ENCODE measurements at places on chromosomes 12 and 14.

DNA sequence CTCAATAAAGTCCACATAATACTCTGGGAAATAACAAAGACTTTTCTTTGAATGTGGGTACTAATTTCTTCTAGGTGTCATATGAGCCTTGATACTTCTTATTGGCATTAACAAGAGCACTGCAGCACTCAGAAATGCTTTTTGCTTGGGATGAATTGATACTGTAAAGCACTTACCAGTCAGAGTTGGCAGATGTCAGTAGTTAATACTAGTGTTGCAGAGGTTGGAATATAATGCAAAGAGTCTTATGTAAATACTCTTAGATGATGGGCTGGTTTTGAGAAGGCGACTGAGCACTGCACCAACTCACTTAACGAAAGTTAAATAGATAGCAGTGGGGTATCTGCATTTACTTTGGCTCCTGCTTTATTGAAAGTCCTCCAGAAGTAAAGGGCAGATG lies 25.6 kb upstream of the MBIP start:
- no peak for DNase-seq

DNA sequence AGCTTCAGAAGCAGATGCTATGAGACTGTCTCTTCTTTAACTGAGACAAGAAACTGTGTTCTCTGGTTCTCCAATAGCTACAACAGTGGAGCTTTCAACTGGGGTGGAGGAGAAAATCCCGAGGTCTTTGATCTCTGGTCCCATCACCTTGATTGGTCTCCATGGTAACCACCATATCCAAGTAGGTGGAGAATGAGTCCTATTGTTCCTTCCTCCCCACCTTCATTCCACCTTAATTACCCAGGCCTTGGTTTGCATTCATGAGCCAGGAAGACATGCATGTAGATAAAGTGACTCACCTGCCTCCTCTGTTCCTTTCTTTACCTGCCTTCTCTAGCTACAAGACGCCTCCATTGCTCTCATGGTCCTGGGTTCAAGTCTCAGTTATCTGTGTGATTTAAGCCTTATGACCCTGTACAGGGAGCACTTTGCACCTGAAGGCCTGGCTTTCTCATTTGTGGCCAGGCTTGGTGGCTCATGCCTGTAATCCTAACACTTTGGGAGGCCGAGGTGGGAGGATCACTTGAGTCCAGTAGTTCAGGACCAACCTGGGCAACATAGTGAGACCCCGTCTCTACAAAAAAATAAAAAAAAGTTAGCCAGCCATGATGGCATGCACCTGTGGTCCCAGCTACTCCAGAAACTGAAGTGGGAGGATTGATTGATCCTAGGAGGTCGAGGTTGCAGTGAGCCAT lies 157.7 kb upstream of the TBX3 start:
- DNase-seq = no peak

DNA sequence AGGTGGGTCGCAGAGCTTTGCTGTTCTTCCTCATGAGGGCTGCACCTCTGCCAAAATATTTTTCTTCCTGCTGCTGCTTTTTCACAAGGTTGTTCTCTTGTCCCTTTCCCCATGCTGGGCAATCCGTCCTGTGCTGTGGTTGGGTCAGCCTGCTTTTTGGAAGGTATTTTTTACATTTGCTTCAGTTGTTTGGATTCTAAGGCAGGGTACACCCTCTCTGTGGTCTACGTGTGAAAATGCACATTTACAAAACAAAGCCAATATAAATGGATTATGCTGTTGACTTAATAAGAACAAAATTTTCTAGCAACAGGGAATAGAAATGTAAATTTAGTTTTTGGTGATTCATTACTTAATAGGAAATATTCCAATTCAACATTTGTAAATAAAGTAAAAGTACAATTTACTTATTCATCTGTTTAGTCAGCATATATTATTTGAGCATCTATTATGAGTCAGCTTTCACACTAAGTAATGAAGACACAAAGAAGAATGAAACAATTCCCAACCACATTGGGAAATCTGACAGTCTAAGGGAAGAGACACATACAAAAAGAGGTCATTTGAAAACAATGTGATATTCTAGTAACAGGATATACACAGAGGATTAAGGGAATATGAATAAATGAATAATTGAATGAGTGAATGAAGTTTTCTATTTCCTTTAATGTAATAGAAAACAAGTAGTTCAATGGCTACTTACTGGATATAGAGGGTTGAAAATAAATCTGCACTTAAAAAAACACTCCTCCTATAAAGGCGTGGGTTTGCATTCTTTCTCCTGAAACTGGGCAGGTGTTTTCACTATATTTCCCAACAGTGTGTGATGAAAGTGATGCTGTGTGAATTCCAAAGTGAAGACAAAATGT lies 94.6 kb upstream of the PRICKLE1 start:
- DNase-seq = no peak

DNA sequence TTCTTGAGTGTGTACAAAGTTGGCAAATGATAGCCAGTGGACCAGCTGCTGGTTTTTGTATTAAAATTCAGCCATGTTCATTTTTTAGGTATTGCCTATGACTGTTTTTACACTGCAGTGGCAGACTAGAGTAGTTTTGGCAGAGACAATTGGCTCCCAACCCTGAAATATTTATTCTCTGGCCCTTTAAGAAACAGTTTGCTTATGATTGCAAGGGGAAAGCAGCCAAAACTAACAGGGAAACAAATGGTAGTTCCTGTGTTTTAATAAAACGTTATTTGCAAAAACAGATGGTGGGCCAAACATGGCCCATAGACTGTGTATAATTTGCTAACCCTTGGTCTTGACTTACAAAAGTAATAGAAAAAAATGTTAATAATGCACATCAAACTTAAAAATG lies 110.2 kb downstream of the ALX1 start:
- DNase-seq = no peak

- no peak for DNase-seq
Measured at GRCh38 chr14:34023824-34024767, 73.2 kb upstream of the EGLN3 start.

DNA sequence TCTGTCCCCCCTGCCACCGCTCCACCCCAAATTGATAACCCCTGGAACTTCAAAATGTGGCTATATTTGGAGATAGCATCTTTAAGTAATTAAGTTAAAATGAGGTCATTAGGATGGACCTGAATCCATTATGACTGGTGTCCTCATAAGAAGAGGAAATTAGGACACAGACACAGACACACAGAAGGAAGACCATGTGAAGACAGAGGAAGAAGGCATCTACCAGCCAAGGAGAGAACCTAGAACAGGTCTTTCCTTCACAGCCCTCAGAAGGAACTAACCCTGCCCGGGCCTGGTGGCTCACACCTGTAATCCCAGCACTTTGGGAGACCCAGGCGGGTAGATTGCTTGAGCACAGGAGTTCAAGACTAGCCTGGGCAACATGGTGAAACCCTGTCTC lies 3.6 kb upstream of the HRK start:
- DNase-seq = no peak

DNA sequence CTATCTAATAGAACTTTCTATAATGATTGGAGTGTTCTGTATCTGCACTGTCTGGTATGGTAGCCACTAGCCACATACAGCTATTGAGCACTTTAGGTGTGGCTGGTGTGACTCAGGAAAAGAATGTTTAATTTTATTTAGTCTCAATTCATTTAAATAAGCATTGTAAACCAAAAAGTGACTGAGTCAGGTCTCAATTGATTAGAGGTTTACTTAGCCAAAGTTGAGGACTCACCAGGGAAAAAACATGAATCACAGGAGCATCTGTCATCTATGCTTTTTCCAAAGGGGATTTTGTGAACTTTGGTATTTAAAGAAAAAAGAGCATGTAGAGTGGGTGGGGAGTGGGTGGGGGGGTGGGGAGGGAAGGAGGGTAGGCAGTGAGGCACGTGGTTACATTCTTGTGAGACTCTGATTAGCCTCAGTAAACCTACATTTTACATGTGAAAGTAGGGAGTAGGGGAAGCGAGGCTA lies 473.1 kb downstream of the ATP23 start:
- no peak for DNase-seq

GRCh38 chr12:104768033-104768432 lies 190.1 kb downstream of the SLC41A2 start:
- DNase-seq = no peak

DNA sequence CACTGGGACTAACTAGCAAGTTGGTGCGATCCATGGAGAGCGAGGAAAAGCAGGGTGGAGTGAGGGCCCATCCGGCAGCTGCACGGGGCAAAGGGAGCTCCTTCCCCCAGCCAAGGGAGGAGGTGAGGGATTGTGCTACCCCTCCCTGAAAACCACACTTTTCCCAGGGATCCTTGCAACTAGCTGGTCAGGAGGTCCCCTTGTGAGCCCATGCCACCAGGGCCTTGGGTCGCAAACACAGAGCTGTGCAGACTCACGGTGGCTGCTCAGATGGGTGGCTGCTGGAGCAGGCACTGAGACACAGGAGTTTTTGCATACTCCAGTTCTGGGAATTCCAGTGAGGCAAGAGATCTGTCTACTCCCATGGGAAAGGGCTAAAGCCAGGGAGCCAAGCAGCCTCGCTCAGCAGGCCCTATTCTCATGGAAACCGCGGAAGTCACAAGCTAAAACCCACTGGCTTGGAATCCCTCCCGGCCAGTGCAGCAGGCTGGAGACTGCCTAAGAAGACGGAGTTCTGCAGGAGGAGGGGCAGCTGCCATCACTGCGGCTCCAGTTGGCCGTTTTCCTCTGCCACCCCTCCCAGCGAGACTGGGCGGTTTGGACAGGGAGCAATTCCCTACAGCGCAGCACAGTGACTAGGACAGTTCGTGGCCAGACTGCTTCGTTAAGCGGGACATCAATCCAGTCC lies 10.9 kb upstream of the ZNF705A start:
- DNase-seq = no peak

DNA sequence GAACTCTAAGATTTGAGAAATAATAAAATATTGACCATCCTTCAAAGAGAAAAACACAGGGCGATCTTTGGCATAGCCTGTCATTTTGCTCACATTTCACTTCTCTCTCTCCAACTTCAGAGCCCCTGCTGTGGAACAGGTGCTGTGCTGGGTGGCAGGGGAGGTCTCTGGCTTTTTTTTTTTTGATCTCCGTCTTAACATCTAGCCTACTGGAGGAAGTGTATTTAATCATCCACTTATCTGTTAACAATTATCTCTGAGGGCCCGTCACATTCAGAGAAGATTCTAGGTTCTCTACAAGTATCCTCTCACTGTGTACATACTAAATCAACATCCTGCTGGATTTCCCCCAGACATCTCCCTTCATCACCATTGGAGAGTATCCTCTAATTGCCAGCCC lies 34.1 kb downstream of the CHST11 start:
- no peak for DNase-seq

DNA sequence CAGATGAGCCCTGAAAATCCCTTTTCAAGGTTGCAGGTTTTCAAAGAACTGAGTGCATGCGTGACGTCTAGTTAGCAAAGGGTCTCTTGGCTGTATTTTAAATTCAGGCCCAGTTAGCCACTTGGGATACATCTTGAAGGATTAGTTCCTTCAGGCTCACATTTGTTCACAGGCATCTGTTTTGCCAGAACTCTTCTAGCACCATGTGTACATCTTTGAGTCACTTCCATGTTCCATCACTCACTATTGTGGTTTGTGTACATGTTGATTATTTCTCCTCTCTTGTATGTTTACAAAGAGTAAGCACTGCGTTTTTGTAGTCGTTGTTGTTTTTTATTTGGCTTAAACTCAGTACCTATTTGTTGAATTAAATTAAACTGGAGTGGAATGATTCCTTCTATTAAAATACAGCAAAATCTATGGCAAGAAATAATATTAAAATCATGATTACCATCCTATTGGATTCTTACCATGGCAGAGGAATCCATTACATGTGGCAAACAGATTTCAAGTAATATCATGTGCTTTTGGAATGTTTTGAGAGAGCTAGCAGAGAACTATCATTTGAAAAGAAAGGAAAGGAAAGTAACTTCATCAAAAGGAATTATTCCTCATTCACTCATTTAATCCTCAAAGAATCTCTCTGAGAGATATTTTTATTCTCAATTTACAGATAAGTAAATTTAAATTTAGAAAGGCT lies 438.9 kb upstream of the FAR2 start:
- no peak for DNase-seq

- DNase-seq = peak; percentile 15
Measured at GRCh38 chr14:95196268-95196667, 38.9 kb upstream of the DICER1 start.

GRCh38 chr12:122793685-122794106 lies 19.3 kb downstream of the CCDC62 start:
- peak; percentile 61 for DNase-seq

DNA sequence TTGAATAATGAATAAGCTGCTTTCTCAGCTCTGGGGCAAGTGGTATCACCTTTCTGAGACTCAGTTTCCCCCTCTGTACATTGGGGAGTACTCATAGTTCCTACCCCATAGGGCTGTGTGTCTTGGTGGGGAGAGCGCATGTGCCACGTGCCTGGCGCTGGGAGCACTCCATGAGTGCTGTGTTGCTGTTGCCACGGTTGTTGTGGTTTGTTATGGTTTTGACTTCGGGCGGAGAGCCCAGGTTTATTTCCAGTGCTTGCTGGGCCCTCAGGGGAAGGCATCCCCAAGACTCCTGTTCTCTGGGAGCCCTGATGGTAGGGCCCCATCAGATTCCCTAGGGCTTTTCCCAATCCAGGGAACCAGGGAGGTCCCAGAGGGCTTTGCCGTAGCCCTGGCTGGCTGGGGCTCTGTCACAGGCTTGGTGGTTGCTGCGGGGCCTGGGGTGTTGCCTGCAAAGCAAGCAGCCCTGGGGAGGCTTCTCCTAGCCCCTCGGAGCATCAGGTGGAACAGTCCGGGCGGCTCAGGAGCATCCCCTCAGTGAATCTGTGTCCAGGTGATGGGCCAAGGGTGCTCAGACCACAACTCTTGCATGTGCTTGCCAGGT lies 18.6 kb downstream of the SH2B3 start:
- no peak for DNase-seq

GRCh38 chr14:53570411-53571387 lies 385.9 kb downstream of the BMP4 start:
- DNase-seq = no peak

GRCh38 chr12:106917503-106917902 lies 38.2 kb upstream of the TMEM263 start:
- DNase-seq = no peak

DNA sequence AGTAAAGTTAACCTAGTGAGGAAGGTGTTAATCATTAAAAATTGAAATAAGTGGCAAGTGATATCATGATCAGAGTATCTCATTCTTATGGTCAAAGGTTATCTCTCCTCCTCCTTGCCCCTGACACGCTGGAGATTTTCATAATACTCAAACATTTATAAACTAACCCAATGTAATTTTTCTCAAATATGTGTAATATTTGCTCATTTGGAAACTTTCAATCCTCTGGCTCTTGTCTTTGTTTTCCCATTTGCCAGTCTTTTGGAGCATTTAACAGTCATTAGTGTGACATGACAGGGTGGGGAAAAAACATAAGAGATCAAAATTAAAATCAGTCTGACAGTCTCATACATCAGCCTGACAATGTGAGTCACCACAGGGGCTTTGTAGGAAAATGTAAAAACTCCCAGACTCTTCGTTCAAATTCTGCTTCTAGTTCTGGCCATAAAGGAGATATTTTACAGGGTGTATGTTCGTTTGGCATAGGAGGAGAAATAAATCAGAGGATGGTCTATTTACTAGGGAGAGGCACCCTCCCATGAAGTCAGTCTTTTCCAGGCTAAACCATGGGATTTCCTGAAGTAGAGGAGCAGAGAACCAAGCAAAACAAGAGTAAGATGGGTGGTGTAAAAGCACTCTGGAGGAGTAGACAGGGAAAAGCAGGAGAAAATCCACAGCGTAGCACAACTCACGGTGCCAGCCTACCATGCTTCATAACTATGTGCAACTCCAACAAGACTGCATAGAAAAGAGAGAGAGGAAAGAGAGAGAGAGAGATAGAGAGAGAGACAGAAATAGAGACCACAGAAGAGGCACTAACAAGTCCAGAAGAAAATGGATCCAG lies 369.2 kb upstream of the PDE3A start:
- DNase-seq = no peak

- DNase-seq = no peak
Measured at GRCh38 chr12:129964826-129965457, 61.1 kb upstream of the TMEM132D start.

All from CD4-positive, alpha-beta T cell treated with Interleukin-15 for 4 hours (primary cell).